Stimulated activated memory B cell treated with anti-CD40 and anti-IgM and Interleukin-4, amounts not matched to agents 10 μg/mL and 1 μg/mL and 100 μg/mL, for 72 hours (primary cell): ENCODE measurements at places on chromosomes 12 and 14.

DNA sequence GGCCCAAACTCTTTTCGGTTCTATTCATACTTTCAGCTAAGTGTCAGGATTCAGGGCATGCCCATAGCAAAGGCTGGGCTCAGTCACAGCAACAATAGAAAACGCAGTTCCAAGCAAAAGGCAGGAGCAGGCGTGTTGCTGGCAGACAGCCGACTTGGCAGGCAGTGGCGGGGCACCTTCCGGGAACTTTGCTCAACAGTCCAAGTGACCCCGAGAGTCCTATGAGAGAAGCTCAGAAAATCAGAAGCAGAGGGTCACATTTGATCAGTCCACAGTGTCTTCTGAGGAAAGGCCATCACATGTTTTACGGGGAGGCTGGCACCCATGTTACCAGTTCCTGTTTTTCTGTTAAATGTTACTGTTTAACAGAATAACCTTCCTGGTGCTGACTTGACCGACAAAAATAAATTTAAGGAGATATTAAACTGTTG is 115.0 kb downstream of the DACT1 start:
- peaks cover 8% of the 10 kb centered on the region for H3K4me1 ChIP-seq
- H3K4me3 ChIP-seq, result no peak overlapping the region
- no peaks in the 10 kb centered on the region for H3K36me3 ChIP-seq
- H3K27me3 ChIP-seq, result peaks cover 10% of the 10 kb centered on the region

- H3K36me3 ChIP-seq, result peaks cover 24% of the 10 kb centered on the region
- H3K27ac ChIP-seq, result no peak overlapping the region
- H3K4me1 ChIP-seq, result peaks cover 6% of the 10 kb centered on the region
- no peaks in the 10 kb centered on the region for H3K27me3 ChIP-seq
Observed at GRCh38 chr14:73944432-73945158, 5.3 kb downstream of the FAM161B start.

DNA sequence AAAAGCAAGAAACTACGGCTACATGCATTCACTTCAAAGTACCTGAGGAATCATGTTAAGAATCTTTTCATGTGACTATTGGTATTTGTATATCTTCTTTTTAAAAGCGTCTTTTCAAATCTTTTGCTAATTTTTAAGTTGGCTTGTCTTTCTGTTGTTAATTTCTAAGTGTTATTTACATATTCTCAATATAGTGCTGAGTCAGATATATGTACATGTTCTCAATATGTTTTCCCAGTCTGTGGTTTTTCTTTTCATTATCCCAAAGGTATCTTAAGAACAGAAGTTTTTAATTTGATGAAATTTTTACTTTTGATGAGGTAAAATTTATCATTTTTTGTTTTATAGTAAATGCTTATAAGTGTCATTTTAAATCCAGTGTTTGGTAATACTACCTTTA is 24.0 kb downstream of the DCP1B start:
- H3K27ac ChIP-seq, result no peak overlapping the region
- peaks cover 25% of the 10 kb centered on the region for H3K36me3 ChIP-seq
- no peak overlapping the region for H3K4me3 ChIP-seq

DNA sequence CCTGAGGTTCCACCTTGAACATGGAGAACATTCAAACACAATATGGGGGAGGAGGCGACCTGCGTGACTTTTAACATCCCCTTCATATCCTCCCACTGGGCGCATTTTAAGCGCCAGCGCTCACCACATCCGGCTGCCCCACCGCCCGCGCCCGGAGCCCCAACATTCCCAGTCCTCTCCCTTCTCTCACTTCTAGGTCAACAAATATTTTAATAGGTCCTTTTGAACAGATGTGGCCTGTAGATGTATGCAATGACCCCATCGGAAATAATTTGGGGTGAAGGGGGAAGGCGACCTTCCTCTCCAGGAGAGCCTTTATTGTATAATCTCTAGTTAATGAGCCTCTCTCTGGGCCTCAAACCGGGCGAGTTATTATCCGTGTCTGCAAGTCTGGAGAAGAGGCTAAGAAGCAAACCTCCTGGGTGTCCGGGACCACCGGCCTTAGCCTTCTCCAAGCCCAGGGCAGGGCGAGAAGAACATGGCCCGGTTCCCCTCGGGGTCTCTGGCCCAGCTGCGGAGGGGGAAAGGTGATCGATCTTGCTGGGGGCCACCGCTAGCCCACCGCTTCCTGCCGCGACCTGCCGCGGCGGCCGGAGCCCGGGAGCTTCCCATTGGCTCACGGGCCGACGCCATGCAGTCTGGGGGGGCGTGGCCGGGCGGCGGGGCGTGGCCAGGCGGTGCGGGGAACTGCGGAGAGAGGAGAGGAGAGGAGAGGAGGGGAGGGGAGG is 83.2 kb upstream of the HMGA2 start:
- peak overlapping the region; percentile 69 for H3K4me3 ChIP-seq
- peak; percentile 66 for ATAC-seq
- peaks cover 17% of the 10 kb centered on the region for H3K4me1 ChIP-seq
- no peaks in the 10 kb centered on the region for H3K36me3 ChIP-seq

DNA sequence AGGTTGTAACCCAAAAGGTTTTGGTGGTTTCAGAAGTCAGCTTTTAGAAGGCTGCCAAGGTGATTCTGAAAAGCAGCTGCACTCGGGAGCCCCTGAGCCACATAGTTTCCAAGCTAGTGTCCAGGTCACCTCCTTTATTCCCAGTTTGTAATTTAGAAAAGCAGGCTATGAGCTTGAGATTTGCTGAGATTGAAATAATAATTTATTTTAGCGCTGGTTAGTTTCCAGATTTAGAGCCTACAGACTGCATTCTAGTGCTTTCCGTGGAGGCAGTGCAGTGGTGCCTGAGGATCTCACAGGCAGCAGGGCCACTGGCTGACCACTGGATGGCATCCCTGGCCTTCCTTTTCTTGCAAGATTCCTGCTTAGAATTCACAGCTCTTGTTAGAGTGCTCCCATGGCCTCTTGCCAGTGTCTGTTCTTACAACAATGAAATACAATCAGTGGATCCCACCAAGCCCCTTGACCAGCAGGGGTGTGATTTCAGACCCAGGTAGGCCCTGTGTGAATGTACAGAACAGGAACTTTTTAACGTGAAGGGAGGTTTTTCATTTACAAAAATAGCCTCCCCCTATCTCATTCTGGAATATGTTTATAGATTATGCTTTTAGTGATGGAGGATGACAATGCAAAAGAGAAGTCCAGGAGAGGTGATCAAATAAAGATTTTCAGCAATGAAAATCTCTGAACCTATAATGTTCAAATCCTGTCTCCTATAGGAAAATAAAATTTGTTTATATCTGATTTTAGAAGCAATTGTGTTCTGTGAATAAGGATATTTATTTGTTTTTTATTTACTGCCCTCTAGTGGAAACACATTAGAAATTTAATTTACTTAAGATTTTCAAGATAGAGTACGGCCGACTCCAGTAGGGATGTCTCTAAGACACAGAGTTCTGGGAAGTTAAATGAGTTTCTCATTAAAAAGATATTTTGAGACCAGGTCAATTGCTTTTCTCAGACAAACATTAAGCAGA is 362.1 kb upstream of the STXBP6 start:
- H3K27ac ChIP-seq, result no peak overlapping the region
- no peak for ATAC-seq
- no peaks in the 10 kb centered on the region for H3K36me3 ChIP-seq
- H3K27me3 ChIP-seq, result no peaks in the 10 kb centered on the region

GRCh38 chr12:11685716-11686115 is 36.2 kb downstream of the ETV6 start:
- H3K4me1 ChIP-seq, result peaks cover 83% of the 10 kb centered on the region
- no peaks in the 10 kb centered on the region for H3K27me3 ChIP-seq
- H3K4me3 ChIP-seq, result no peak overlapping the region
- no peak for ATAC-seq
